ENCODE measurements at places on chromosomes 3 and 15. TPM values are rescaled to one million over a fixed set of nuclear protein-coding genes. Genes with fewer than 3 reads are reported as not detected.

The TM4SF18 gene
- total RNA-seq, result 21.5 TPM

The SPSB4 gene
- total RNA-seq, result not detected

GRCh38 chr15:30062881-30063280 is 19.9 kb upstream of the GOLGA8J start:
- peak; percentile 67 for DNase-seq

The PROS1 gene
- 60.3 TPM for total RNA-seq

- no peak for DNase-seq
These were observed 5.5 kb downstream of the RNU5B-1 start for GRCh38 chr15:65309882-65310418.

DNA sequence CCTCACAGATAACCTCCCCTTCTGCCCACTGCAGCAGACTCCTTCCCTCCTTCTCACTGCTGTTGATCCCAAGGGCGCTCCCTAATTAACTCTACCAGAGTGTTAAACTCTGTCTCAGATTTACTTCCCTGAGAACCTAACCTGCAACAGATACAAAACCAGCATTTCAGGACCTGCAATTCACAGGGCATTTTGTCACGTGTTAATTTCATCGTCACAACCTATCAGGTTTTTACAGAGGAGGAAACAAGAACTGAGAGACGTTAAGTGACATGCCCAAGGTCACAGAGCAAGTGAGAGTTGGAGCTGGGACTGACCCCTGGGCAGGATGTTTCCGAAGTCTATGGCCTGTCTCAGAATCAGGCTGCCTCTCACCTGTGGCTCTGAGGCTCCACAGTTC is 223.9 kb downstream of the UACA start:
- no peak for DNase-seq

- DNase-seq, result peak; percentile 23
These were observed 21.8 kb upstream of the PROK2 start for GRCh38 chr3:71806736-71807135.

DNA sequence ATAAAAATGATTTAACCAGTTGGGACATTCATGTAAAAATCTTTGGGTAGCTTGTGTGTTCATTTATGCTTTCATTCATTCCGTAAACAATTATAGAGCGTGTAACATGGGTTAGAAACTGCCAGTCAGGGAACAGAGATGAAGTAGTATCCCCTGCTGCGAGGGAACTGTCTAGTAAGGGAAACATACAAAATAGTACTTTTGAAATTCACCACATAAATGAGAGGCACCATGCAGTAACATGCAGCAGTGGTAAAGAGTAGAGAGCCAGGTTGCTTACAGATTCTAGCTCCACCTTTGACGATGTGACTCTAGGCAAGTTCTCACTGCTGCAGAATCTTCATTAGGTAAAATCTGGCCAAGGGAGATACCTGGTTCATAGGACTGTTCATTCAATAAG is 938 bp downstream of the DZIP3 start:
- DNase-seq, result peak; percentile 15

- peak; percentile 79 for DNase-seq
These were observed 10.6 kb upstream of the P3H2 start for GRCh38 chr3:190131329-190131728.

The MOBP gene
- not detected for total RNA-seq

The THBS1 gene
- 2,616 TPM for total RNA-seq

DNA sequence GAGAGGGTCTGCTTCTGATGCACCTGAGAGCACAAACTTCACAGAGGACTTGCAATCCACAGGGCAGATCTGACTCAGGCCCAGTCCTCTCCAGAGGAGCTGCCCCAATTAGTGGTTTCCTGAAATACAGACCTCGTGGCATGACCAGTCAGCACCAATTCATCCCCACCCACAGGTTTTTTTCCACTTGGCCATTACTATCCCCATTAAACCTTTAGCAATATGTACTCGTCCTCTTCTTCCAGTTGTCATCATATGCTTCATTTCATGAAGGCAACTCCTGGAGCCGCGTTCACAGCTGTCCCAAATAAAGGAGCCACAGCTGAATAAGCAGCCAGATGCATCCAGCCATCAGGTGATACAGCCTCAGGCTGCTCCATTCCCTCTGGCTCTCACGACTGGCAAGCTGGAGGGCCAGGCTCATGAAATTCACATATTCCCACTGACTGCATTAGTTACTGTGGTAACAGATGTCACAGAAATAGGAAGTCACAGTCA is 163.1 kb downstream of the FMN1 start:
- DNase-seq, result peak; percentile 47

DNA sequence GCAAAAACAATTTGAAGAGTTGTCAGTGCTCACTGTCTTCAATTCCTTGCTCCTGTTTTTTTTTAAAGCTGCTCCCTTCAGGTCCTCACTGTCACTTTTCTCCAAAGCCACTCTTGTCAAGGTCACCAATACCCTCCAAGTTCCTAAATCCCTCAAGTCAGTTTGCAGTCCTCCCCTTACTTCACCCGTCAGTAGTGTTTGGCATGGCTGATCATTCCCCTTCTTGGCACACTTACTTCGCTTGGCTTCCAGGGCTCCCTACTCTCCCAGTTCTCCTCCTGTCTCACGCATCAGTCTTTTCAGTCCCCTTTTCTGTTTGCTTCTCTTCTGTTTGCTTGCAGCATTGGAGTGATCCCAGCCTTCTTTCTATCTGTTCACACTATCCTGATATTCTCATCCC is 25.5 kb downstream of the PLCL2 start:
- no peak for DNase-seq

The VIPR1 gene
- 0.69 TPM for total RNA-seq

DNA sequence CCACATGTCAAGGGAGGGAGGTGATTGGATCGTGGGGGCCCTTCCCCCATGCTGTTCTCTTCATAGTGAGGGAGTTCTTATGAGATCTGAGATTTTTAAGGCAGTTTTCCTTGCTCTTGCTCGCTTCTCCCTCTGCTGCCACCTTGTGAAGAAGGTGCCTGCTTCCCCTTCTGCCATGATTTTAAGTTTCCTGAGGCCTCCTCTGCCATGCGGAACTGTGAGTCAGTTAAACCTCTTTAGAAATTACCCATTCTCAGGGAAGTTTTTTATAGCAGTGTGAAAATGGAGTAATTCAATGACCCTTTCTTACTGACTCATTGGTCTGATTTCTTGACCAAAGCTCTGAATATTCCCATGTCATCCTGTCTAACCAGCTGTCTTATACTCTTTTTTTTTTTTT is 484.4 kb upstream of the TPRG1 start:
- DNase-seq, result peak; percentile 98

DNA sequence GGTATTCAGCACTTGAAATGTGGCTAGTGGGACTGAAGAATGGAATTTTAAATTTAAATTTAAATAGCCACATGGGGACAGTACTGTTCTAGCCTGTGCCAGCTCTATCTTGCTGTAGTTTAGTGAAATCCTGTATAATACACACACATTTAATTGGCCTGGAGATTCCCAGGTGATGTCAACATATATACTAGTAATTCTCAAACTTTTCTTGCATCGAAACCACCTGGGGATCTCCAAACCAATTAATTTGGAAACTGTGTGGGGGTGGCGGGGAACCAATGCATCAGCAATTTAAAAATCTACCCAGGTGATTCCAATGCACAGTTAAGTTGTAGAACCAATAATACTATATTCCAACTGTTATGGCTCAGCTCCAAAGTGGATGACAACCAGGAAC is 228.9 kb upstream of the MRPL3 start:
- DNase-seq, result no peak

DNA sequence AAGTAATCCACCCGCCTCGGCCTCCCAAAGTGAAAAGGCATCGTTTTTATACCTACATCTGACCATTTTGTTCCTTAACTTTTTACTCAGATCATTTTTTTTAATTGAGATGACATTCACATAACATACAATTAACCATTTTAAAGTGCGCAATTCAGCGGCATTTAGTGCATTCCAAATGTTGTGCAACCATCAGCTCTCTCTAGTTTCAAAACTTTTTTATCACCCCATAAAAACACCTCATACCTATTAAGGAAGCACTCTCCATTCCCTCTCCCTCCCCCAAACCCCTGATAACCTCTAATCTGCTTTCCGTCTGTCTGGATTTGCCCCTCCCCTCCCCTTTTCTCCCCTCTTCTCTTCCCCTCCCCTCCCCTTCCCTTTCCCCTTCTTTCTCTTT is 310.1 kb downstream of the UACA start:
- DNase-seq, result no peak

DNA sequence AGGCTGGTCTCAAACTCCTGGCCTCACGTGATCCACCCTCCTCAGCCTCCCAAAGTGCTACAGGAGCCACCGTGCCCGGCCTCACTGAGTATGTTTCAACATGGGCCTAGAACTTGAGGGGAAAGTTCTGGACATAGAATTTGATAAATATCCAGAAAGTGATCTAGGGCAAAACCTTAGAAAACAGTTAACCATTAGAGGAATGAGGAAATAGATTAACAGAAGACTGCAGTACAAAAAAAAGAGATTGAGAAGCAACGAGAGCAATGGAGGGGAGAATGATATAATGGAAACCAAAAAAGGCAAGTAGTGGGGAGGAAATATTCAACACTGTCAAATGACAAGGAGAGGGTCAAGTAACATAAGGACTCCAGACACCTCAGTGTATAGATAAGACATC is 191.5 kb downstream of the PLCH1 start:
- DNase-seq, result peak; percentile 63

GRCh38 chr15:37149146-37149545 is 48.8 kb upstream of the MEIS2 start:
- no peak for DNase-seq

DNA sequence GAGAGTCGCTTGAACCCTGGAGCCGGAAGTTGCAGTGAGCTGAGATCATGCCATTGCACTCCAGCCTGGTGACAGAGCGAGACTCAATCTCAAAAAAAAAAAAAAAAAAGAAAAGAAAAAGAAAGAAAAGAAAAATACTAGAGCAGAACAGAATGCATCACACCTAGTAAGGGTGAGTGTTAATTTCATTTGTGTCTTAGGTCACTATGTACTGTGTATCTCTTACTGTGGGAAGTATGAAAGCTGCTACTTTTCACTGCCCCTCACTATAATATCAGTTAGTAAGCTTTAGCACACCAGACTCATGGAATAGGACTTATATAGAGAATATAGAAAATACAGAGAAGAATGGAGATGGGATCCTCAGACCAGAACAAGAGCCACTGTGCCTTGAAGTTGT is 45.9 kb upstream of the RASA2 start:
- no peak for DNase-seq

GRCh38 chr3:131142580-131142979 is 115.9 kb downstream of the NEK11 start:
- DNase-seq, result no peak

DNA sequence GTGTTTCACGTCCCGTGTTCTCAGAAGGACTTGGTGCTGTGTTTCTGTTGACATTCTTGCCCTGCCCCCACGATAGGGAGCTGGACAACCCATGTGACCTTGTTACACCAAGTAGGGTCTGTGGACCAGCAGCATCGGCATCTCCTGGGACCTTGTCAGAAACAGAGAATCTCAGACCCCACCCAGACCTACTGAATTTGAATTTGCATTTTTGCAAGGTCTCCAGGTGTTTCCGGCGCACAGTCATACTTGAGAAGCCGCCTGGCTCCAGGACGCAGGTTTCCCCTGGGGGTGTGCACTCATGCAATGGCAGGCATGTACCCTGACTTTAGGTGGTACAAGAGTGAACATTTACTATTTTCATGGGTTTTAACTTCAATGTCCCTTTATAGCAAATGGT is 117.9 kb downstream of the TLE3 start:
- no peak for DNase-seq

- DNase-seq, result no peak
These were observed at the start of gene PCOLCE2 for GRCh38 chr3:142888481-142889211. Gene PCOLCE2, minus strand, starts transcription at chr3:142889083. Its CDS starts 187 bp downstream, at chr3:142888896.

The CDHR4 gene
- not detected for total RNA-seq

DNA sequence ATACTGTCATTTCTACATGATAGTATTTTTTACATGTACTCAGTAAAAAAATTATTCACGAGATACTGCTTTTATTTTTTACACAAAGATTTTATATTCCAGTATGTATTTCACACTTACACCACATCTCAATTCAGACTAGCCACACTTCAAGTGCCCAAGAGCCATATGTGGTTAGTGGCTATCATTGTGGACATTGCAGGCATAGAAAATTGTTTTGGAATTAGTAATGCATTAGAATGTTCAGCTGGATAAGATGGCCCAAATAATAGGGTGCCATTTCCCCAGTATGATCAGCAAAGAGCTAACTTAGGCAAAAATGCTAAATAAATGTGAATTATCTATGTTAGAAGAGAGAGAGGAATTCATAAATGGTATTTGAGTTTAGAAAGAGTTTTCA is 203.8 kb upstream of the MCTP2 start:
- no peak for DNase-seq

- DNase-seq, result peak; percentile 99
These were observed 47.5 kb upstream of the EIF3J start for GRCh38 chr15:44489464-44489863.
